NT2/D1 (cell line): ENCODE measurements at places on chromosomes 13 and 19.

GRCh38 chr13:51856027-51856736, 5.6 kb upstream of the CCDC70 start:
- no peak for DNase-seq

- DNase-seq: no peak
Observed at GRCh38 chr13:37132211-37132610, 26.7 kb upstream of the CSNK1A1L start.

- DNase-seq: no peak
Observed at GRCh38 chr13:77513719-77514335, 21.7 kb upstream of the SCEL start.

- DNase-seq: peak; percentile 13
Observed at GRCh38 chr13:36131222-36131930, at the start of gene DCLK1. DCLK1 (minus strand) TSS chr13:36131382.

DNA sequence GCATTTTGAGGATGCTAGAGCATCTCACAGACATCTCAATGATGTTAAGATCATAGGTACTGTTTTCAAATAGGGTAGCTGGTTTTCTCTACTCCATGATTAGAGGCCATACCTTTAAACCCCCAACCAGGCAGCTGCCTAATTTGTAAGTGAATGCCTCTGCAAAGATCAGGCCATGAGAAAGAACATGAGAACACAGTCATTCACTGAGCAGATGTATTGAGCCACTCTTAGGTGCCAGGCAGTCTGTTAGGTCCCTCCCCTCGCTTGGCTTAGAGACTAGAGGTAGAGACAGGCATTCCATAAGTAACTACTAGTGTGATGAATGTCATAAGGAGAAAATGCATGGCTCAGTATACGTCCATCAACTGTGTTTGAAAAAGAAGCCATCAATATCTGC, 410.0 kb downstream of the FGF9 start:
- DNase-seq: no peak

DNA sequence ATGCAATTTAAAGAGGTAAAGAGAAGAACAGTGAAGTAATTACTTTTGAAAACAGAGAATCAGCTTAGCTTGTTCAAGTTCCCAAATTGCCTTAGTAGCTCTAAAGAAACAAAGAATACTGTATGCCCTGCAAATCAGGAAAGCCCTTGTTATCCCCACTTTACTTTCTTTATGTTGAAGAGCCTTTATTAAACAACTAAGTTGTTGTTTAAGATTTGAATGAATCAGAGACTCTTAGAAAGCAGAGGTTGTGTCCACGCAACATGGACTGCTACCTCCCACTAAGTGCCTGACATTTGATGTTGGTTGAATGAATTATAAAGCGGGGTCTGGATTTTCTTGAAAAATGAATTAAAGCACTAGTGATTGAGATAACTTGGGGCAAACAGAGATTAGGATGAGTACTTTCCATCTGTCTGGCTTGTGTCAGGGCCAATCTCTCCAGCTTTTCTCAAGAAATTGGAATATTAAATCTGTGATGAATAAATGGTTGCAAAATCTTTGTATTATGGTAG, 214.7 kb downstream of the POSTN start:
- no peak for DNase-seq

GRCh38 chr19:1220976-1221903, 15.7 kb downstream of the STK11 start:
- no peak for DNase-seq

DNA sequence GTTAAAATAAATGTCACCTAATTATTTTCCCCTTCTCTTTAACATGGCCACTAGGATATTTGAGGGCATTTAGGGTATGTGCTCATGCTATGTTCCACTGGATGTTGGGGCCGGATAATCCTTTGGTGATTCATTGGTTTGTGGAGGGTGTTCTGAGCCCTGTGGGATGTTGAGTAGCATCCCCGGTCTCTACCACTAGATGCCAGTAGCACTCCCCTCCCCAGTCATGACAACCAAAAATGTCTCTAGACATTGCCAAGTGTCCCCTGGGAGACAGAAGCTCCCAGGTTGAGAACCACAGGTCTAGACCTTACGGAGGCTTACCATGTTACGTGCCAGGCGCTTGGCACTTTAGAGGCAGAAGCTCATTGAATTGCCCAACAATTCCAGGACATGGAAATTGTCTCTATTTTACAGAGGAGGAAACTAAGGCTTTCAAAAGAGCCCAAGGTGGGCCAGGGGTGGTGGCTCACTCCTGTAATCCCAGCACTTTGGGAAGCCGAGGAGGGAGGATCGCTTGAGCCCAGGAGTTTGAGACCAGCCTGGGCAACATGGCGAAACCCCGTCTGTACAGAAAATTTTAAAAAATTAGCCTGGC, 14.1 kb downstream of the SHANK1 start:
- no peak for DNase-seq

DNA sequence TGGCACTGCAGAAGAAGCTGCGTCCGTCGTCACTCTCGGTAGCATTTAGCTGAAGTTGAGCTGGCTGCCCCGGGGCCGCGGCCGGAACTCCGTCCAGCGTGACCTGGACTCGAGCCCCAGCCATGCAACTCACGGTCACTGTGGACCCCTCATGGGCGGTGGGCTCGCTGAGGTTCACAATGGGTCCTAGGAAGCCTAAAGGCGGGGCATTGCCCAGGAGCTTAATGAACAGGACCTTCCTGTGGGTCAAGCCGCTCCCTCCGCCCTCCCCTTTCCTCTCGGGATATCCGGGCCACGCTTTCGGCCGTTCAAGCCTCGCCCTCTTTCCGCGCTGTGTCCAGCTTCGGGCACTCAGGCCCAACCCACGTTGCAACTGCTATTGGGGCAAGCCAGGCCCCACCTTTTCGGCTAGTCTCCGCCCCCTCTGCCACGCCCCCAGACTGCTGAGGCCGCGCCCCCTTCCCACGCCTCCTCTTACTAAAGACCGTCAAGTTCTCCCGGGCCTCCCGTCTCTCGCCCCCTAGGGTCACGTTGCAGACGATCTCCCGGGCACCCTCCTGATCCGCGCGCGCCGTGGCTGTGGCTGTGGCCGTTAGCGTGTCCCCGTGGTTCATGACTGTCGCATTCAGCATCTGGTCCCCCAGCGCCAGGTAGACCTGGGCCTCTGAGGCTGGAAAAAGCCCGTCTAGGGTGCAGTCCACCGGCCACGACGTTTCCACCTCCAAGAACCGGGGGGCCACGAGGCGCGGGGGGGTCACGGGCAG, 1.4 kb upstream of the RAVER1 start:
- DNase-seq: peak; percentile 78

- peak; percentile 64 for DNase-seq
Observed at GRCh38 chr13:95494082-95494681, 58.3 kb upstream of the CLDN10 start.

DNA sequence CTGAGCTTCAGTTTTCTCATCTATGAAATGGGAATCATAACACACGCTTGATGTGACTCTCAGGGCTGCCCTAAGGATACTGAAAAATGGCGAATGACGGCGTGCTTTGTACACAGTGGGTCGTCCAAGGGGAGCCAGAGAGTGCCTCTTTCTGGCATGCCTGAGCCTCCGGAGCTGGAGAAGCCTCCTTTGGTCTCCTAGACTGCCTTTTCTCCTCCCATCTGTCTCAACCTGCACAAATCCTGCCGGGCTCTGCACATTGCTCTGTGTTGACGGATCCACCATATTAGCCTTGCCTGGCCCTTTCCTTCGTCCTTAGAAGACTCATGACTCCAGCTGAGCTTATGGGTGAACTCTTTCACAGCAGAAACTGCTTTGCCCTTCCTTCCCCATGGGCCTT, 220.9 kb downstream of the TSHZ3 start:
- no peak for DNase-seq

GRCh38 chr19:15498910-15499309, 9.4 kb upstream of the CYP4F22 start:
- DNase-seq: no peak

GRCh38 chr19:42151782-42152684, 19.8 kb upstream of the POU2F2 start:
- no peak for DNase-seq

DNA sequence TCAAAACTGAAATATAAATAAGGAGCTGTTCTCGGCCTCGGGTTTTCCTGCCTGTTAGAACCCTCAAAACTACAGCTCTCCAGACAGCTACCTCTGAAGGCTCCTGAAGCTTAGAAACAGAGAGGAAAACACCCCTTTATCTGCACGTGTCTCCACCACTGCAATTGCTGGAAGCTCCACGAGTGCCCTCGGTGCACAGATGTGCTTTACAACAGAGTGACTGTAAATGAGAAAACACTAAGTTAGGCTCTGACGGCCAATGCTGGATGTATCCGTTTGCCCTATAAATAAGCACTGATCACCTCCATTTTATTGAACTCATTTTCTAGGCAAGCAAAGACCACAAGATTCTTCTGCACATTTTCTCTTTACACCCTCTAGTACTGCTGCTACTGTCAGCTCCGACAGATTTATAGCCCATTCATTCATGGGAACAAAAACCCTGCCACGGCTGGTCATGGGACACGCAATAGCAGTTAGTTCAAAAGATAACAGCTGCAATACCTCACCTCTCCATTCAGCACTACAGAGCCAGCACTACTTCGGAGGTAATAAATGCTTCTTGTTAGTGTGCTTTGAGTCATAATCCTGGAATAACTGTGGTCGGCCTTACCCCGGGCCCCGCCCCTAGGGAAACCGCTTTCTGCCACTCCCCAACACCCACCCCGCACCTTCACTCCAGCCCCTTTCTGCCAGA, 241.1 kb upstream of the ZNF507 start:
- no peak for DNase-seq

DNA sequence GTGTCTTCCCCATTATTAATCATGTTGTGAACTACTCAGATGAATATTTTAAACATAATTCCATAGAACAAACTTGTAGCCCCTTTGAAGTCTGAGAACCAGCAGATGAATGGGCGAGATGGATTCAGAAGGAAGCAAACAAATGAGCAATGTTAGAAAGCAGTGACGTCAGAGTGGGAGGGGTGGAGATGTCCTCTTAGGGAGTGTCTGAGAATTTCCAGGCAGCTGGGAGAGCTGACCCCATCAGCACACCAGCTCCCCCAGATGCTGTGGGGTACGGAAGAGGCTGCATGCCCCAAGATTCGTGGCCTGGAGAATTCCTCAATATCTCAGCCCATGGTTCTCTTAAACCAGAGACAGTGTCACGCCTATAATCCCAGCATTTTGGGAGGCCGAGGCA, 68.6 kb downstream of the DPF1 start:
- no peak for DNase-seq

GRCh38 chr13:73954808-73955207, 179.4 kb downstream of the KLF12 start:
- no peak for DNase-seq

DNA sequence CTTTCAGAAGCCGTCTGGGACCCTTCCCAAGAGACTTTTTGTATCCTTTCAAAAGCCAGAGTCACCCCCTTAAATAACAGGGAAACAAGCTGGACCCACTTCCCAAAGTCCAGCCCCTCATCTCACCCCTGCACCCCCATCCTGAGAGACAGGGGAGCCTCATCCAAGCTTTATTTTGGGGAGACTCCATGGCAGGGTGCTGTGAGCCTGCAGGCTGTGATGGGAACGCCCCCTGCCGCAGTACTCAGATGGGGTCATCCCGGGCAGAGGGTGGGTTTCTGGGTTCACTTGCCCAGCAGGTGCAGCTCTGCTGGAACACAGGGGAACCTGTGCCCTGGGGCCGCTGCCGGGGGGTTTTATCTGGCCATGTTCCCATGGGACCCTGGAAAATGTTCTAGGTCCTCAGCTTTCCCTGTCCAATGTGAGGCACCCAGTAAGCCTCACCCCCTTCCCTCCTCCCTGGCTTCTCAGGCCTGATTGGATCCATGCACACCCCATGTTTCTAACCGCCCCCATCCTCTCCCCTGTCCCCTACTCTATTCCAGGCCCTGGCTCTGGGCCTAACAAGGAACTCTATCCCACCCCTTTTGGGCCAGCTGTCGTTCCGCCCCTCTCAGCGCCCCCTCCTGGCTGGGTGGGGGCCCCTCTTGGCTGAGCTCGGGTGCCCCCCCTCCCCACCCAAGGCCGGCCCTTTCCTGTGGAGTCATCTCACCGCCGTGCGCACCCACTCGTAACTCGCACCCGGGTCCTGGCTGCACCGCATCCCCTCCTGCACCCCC, 1.0 kb downstream of the HIF3A start:
- DNase-seq: no peak

DNA sequence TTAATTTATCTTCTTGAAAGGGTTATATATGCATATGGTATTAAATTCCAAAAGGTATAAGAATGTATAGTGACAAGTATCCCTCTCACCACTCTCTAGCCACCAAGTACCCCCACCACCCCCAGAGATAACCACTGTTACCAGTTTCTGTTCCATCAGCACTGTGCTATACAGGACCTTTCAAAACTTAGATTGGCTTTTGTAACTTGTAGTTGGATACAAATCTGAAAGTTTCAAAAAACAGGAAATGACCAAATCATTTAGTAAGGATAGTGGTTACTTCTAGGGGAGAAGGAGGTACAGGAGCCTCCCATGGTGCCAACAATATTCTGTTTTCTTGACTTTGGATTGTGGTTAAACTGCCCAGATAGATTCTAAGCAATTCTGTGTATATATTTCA, 56.7 kb downstream of the AKAP11 start:
- DNase-seq: no peak

DNA sequence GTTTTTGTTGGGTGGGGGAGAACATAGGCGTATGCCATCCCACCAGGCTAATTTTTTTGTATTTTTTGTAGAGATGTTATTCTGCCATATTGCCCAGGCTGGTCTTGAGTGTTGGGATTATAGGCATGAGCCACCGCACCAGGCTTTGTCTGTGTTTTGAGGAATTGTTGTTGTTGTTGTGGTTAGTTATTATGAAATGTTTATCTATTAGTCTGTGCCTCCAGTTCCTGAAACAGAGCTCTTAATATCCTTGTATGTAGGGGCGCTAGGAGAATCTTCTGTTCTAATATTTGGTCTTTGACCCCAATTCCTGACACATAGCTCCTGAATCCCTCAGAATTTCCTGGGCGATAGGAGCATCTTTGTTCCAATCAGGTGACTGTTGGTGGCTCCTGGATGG, 5.6 kb upstream of the LATS2 start:
- no peak for DNase-seq

DNA sequence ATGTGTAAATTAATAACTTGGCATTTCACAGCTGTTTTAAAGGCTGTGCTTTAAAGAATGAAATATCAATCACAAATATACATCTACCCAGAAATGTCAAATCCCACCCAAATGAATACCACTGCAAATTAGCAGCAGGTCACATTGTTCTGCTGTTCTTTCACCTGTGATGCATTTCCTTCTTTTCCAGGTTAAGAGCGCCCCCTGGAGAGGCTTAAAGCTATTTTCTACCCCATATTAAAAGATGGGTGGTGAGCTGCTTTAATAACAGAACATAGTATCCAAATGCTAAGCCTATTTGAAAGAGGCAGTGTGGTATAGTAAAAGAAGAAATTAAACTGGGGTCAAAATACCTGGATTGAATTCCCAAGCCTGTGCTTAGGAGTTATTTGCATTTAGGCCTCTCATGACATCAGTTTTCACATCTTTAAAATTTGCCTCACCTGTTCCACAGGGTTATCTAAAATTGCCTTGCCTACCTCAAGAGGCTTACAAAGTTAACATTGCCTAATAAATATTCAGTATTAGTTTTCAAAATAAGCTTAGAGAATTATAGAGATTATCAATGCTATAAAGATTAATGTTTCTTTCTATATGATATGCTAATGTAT, 396.9 kb upstream of the SLITRK5 start:
- peak; percentile 55 for DNase-seq
